ENCODE measurements at places on chromosomes 5 and 9.

DNA sequence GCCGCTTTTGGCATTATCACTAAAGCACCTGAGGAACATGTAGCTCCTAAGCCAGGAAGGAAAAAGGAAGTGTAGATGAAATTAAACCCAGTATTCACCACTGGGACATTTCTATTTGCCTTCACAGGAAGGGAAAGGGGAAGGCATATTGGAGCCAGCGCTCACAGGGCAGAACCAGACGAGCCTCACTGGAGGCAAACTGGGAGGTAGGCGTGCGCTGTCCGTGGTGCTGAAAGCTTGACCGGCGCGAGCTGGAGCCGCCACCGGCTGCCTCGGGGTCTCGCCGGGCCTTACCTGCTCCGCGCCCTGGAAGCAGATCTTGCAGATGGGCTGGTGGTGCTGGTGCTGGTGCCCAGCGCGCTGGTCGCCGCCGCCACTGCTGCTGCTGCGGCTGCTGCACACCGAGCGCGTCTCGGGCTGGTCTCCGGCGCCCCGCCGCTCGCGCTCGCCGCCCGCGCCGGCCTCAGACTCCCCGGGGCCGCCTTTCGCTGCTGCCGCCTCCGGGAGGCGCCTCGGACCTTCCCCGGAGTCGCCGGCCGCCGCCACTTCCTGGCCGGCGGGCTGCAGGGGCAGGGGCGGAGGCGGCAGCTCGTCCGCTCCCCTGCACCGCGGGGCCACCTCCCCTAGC, 732 bp downstream of the MARCHF11 start:
- peak; percentile 50 for DNase-seq

DNA sequence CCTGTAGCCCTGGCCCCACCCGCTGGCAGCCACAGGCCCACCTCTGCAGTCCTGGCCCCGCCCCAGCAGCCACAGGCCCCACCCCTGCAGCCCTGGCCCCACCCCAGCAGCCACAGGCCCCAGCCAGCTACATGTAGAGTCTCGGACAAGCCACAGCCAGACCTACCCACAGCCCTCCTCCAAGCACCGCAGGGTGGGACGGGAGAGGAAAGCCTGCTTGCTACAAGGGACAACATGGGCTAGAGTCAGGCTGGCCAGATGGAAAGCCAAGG, 49.5 kb upstream of the SARDH start:
- DNase-seq: peak; percentile 11

- no peak for DNase-seq
Observed at GRCh38 chr9:134054891-134055811, 12.7 kb downstream of the BRD3 start.

DNA sequence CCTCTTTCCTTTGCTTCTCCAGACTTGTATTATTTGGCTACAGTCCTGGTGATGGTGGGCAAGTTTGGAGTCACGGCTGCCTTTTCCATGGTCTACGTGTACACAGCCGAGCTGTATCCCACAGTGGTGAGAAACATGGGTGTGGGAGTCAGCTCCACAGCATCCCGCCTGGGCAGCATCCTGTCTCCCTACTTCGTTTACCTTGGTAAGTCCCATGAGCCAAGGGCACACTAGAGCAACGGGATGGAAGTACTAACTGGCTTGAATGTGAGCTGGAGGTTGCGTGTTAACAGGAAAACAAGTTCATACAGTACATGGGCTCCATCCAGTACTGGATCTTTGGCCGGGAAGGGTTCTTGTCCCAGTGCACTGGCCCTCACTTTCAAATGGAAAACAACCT, 22.9 kb downstream of the SLC22A5 start:
- DNase-seq: no peak

GRCh38 chr9:126439402-126439765, 112.8 kb downstream of the MVB12B start:
- peak; percentile 69 for DNase-seq

DNA sequence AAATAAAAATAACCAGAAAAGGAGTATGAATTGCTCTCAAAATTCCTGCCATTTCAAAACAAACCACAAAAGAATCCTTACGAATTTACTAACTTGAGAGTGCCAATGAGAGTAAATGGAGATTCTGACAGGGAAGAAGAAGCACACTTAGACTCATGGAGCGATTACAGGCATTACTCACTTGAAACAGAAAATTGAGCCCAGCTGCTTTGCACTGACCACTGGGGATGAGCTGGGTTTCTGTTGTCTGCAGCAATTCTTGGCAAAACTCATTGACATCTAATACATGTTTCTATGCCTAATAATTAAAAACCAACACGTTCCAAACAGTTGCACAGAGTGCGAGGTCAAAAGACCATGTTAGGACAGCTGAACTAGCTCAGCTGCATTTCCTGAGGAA, 731.6 kb downstream of the DNAH5 start:
- DNase-seq: no peak

- DNase-seq: no peak
Observed at GRCh38 chr5:112960315-112960714, 16.3 kb upstream of the DCP2 start.

- DNase-seq: peak; percentile 10
Observed at GRCh38 chr5:8184455-8185063, 315.6 kb downstream of the MTRR start.

DNA sequence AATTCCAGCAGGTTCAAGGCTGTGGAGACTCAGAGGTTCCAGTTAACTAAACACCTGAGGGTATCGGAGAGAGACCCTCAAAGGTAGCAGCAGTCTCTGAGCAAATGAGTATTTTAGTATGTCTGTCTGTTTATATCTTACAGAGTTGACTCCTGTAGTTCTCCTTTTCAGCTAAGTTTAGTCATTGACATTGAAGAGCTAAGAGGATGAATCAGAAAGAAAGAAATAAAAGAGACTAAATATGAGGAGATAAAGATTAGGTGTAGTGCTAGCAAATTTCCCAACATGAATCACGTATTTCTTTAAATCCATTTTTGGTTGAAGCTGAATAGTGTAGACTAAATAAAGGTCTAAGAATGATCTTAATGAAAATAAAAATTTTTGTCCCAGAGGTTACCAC, 474.0 kb upstream of the RGMB start:
- DNase-seq: no peak

DNA sequence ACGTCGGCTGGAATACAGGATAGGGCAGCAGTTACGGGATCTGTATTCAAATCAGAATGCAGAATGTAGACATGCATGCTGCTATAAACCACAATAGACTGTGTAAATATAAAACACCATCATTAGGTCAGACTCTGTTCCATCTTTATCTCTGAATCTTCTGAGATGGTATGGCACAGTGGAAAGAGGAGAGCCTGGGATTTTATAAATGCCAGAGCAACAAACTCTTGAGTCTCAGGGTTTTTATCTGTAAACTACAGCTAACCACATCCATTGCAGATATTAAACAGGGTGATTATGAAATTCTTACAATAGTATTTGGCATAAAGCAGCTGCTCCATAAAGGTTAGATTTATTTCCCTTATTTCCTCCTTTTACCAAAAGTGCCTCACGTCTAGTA, 108.7 kb downstream of the ZDHHC21 start:
- no peak for DNase-seq

GRCh38 chr5:164185000-164185399, 679.6 kb downstream of the MAT2B start:
- DNase-seq: no peak

DNA sequence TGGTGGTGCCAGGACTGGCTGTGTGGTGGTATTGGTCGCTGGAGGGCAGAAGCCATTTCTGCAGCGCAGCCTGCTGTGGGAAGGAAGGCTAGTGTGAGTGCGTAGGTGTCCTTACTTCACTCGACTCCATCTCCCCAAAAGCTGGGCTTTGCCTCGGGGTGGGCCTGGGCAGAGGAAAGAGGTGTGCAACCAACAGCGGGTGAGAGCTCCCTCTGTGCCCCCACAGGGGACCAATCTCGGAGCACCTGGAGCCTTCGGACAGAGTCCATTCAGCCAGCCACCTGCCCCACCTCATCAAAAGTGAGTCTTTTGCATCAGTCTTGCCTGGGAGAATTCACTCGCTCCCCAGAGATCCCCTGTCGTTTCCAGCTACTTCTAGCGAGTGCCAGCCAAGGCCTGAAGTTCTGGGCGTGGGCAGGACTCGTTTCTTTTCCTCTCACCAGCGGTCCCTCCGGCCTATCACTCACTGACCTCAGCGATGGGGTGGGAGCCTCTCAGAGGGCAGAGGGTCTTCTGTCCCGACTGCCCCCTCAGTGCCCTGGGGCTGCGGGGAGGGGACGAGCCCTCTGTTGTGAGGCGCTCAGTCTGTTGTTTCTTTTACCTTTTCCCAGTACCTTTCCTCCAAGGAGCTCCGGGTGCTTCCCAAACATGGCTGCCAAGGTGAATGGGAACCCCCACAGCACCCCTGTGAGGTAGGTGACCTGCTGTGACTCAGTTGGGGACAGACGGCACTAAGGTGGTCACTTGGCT, 32.9 kb upstream of the PRDM12 start:
- DNase-seq: no peak

GRCh38 chr9:99822109-99822805, 572 bp downstream of the NR4A3 start:
- peak; percentile 39 for DNase-seq

- no peak for DNase-seq
Observed at GRCh38 chr5:59579101-59579823, 314.3 kb downstream of the PDE4D start.

DNA sequence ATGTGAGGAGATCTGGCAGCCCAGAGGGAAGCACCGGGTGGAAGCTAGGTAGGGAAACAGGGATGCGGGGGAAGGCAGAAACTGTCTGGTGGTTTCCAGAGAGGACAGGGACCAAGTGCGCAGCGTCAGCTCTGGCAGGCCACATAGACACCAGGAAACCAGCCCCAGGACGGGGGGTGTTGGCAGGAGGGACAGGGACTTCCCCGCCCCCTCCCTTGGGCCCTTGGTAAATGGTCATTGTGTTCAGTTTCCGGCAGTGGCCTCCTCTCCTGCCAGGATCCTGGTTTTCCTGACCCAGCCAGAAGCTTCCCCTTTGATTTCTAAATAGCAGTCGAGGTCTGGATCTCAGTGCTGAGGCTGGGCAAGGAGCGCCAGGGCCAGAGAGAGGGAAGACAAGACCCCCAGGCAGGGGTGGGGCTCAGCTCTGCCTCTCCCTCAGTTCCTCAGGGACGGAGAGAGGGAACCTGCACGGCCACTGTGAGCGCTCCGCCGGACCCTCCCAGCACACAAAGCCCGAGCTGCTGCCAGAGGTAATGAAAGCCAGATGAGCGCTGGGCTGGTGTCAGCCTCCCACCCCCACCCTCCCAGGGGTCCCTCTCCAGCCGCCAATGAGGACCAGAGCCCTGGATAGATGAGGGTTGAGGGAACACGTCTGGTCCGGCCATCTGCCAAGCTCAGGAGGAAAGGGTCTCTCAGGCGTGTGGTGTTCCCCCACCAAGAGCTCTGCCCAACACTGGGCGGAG, 1.8 kb downstream of the RALGDS start:
- peak; percentile 28 for DNase-seq

- no peak for DNase-seq
Observed at GRCh38 chr5:123706531-123706930, 194.6 kb downstream of the CSNK1G3 start.

- peak; percentile 82 for DNase-seq
Observed at GRCh38 chr9:34379334-34380033, 2.8 kb upstream of the MYORG start.

DNA sequence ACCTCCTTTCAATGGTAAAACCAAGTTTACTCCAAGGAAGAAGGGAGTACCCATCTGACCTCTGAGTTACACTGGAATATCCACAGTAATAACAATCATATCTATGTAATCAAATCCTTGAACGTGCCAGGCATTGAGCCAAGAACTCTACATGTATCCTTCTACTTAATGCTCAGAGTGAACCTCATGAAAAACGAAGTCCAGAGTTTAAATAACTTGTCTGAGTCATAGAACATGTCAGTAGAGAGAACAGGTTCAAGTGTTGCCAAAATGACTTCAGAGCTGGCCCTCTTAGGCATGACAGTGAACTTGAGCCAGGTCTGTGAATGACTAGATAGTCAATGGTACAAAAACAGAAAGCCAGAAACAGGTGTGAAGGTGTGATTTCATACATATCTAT, 164.1 kb upstream of the ZNF618 start:
- DNase-seq: peak; percentile 48

- DNase-seq: no peak
Observed at GRCh38 chr5:147560718-147561331, 51.0 kb upstream of the DPYSL3 start.

GRCh38 chr5:164475339-164475977, 970.0 kb downstream of the MAT2B start:
- DNase-seq: peak; percentile 43

DNA sequence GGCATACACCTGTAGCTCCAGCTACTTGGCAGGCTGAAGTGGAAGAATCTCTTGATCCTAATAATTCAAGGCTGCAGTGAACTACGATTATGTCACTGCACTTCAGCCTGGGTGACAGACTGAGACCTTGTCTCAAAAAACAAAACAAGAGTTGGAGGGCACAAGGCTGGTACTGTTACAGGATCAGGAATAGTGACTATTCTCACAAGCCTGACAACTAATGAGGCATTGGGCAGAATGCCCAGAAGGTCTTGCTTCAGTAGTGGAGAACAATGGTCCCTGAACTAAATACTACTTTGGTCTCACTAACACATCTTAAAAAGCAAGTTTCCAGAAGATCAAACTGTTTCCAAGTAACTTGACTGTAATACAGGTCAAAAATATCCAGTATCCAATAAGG, 182.9 kb upstream of the RFX3 start:
- peak; percentile 43 for DNase-seq

- peak; percentile 40 for DNase-seq
Observed at GRCh38 chr9:82022121-82022520, 33.5 kb downstream of the SPATA31D1 start.

GRCh38 chr5:65020492-65020891, 251.8 kb downstream of the CWC27 start:
- DNase-seq: peak; percentile 43

DNA sequence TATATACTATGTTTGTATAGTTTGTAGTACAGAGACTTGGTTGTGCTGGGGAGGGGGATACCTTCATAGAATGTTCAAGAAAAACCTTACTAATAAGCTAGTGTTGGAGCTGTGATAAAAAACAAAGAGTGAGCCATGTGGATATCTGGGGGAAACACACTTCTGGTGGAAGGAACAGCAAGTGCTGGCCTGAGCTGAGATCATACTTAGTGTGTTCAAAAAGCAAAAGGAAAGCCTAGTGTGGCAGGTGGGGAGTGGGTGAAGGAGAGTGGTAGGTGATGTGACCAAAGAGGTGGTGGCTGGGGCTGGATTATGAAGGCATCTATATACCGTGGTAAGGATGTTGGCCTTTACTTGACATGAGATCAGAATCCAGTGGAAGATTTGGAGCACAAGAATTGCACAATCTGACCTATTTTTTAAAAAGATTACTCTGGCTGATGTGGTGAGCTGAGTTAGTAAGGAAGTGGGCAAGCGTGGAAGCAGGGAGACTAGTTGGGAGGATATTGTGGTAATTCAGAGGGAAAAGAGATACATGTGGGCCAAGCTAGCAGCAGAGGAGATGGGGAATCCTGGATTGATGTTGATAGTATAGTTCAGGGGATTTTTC, 26.6 kb downstream of the PALM2AKAP2 start:
- peak; percentile 82 for DNase-seq

Measured in fibroblast of mammary gland (primary cell).